Spinal cord (tissue), 10 donors: ENCODE measurements at places on chromosomes 16 and 17.

DNA sequence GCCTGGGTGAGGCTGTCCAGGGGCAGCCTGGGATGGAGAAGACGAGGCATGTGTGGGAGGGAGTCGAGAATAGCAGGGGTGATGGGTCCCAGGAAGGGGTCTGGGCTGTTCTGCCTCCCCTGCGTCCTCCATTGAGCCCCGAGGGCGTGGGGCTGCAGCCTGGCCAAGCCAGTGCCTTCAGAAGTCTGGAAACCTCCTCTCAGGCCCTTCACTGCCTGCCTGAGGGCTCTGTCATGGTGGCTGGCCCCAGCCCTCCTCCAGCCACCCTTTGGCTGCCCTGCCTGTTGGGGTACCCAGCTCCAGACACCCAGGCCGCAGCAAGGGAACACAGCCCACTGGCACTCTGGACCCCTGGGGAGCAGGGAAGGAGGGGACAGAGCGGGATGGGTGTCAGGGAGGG is 27.6 kb downstream of the ENGASE start:
- DNase-seq: no peak

DNA sequence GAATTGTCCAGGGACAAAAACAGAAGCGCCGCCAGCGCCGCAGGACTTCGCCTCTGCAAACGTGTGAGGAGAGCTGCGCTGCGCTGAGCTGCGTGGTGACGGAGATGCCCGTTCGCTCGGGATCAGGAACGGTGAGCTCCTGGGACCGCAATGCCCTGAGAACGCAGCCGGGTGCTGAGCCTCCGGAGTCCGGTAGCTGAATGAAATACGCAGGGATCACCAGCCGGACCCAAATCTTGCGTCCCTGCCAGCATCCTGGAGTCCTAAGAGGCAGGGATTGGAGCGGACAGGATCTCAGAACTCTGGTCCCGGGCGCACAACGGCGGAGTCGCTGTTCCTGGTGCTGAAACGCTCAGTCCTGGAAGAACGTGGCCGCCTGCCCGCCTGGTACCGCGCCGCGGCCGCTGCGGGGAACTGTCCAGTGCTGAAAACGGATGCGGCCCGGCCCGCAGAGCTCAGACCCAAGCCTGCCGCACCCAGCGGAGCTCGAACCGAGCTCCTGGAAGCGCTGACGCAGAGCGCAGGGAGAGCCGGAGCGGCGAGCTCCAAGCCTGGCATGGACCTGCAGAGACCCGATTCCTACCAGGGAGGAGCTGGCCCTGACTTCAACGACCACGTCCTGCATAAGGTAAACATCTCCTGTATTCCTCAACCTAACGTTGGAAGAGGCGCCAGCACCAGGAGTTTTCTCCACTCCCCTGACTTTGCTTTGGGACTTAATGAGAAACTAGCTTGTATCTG is 41.5 kb downstream of the CD300LF start:
- DNase-seq: peak; percentile 63

GRCh38 chr16:10556236-10556635 is 24.2 kb downstream of the EMP2 start:
- DNase-seq: no peak

- no peak for DNase-seq
Observed at GRCh38 chr17:43353393-43353792, 45.4 kb upstream of the ARL4D start.

DNA sequence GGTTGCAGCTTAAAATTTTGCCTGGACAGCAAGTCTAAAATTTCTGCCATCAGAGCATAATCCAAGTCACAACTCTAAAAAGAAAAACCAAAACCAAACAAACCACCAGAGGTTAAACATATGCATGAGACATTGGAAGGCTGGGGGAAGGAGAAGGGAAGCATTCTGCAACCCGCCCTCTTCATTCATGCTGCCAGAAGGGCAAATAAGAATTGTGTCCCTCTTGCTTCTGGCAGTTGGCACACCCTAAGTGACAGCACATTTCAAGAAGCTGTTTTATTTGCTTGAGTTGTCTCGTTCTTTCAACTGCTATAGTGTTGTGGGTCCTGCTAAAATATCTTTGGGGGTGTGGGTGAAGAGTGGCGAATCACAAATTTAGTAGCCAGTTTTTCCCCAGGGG is 99.6 kb downstream of the SKAP1 start:
- no peak for DNase-seq

DNA sequence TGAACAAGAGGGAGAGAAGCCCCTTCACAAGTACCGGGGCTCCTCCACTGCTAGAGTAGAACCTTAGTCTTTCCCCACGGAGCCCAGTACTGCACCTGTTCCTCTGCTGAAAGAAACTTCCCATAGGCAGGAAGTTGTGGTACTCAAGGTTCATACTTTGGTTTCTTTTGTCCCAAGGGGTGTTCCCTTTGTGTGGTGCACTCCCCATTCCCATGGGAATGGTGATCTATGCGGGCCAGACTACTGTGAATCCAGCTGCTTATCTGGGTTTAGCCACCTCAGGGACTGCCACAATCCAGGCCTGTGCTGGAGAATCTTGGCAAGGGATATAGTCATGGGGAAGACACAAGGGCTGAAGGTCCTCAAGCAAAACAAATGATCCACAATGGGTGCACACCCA is 110.6 kb downstream of the PHKB start:
- no peak for DNase-seq

DNA sequence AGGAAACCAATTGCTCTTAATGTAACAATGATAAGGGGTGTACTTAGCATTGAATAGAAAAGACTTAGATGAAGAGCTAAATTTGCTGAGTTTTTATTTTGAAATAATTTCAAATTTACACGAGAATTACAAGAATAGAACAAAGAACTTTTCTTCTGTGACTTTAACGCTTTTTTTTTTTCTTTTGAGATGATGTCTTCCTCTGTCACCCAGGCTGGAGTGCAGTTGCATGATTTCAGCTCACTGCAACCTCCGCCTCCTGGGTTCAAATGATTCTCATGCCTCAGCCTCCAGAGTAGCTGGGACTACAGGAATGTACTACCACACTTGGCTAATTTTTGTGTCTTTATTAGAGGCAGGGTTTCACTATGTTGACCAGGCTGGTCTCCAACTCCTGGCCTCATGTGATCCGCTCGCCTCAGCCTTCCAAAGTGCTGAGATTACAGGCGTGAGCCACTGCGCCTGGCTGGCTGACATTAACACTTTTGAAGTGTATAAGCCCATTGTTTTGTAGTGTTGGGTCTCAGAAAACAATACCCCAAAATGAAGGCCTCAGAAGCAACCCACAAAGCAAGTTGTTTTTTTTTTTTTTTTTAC is 2.1 kb downstream of the TEN1 start:
- no peak for DNase-seq

GRCh38 chr16:30637944-30638343 is 12.8 kb upstream of the PRR14 start:
- DNase-seq: peak; percentile 72

DNA sequence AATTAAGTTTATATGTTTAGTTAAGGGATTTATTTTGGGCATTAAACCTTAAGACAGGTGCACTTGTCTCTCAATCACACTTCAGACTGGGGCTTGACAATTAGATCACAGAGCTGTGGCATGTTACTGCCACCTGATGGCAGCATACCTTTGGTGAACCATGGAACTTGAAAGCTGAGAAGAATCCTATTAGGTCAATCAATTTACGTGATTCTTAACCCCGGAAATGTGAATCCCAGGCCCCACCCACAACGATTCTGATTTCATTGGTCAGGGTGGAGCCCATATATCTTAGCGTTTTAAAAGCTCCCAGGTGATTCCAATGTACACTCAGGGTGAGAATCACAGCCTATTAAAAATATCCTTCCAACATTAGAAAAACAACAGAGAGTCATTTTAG is 91.0 kb downstream of the GSG1L start:
- peak; percentile 4 for DNase-seq

- DNase-seq: no peak
Observed at GRCh38 chr16:72937360-72937759, 110.6 kb downstream of the ZFHX3 start.

DNA sequence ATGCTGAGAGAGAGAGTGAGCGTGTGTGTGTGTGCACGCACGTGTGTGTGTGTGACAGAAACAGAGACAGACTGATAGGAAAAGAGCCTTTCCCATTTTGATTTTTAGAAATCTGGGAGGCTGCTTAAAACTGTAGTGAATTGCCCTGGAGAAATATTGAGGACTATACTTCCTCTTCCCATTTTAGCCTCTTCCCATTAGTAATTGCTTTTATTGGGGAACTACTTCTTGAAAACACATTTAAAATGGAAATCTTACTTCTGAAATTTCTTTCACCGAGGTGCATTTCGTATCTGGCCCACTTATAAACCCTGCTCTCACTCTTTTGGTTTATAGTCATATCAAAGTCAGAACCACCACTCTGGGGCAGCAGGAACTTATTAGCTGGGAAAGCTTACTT is 47.1 kb downstream of the NUP93 start:
- no peak for DNase-seq
